ENCODE measurements at places on chromosomes 5 and 9.

DNA sequence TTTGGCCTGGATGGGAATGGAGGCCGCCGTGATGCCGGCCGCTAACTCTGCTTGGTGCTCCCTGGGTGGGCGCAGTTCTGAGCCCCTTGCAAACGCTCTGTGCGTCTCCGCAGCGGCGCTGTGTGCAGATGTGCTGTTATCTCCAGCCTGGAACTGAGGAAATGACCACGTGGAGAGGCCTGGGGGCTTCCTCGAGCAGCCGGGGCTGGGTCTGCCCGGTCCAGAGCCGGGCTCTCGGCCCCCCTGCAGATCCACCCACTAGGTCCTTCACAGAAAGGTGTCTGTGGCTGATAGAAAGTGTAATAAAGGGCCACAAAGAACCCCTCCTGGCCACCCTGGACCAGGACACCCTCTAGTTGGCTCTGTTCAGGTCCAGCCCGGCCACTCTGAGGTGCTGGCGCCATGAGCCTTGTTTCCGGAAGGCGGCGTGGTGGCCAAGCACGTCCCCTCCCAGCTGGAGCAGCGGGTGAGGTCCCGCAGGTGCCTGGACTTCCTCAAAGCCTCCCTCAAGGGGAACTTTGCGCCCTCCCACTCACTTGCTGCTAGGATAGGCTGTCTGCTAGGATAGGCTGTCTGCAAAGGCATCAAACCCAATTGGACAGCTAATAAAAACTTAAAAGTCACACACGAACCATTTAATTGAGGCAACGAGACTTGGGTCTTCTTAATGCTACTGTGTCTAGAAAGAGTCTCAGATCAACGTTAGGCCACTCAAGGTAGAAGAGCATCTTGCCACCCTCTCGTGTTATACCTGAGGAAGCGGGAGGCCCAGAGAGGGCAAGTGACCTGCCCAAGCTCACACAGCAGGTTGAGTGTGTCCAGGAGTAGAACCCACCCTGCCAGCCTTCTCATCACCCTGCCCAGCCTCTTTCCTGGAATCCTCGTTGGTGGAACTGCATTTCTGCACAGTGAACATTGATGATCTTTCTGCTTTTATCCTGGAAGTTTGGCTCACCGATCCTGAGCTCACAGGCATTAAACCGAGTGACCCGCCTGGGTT is 109.3 kb upstream of the FCN2 start:
- DNase-seq: no peak

DNA sequence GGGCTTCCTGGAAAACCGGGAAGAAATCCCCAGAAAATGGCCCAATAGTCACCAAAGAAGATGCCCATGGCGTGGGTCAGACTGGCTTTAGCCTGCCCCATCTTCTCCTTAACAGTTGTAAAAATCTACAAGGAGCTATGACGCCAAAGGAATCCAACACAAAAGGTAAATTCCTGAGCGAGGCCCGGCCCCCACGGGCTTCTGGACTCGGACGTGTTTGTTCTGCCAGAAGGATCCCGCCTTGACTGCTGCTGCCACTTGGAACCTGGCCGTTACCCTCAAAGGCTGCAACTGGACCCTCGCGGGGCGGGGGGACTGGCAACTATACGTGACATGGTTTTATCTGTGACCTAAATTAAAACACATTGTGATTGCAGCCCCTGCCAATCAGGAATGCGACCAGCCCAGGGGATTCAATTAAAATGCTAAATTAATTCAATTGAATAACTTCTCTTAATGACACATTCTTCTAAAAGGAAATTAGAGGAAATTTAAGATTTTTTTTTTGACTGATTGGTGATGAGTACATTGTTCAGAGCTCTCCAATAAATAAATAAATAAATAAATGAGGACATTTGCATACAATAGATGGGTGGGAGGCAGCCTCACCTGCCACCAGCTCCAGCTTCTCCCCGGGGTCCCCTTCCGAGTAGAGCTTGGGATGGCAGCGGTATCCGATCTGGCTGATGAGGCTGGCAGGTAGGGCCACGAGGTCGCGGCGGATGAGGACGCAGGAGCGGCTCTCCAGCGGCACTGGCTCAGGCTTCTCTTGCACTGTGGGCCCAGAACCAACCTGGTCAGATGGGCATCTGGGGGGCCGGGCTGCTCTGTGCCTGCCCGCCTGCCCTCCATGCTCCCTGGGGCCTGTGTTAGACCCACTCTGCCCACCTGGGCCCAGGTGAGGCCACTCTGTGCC is 54.7 kb upstream of the UBAC1 start:
- peak; percentile 17 for DNase-seq

DNA sequence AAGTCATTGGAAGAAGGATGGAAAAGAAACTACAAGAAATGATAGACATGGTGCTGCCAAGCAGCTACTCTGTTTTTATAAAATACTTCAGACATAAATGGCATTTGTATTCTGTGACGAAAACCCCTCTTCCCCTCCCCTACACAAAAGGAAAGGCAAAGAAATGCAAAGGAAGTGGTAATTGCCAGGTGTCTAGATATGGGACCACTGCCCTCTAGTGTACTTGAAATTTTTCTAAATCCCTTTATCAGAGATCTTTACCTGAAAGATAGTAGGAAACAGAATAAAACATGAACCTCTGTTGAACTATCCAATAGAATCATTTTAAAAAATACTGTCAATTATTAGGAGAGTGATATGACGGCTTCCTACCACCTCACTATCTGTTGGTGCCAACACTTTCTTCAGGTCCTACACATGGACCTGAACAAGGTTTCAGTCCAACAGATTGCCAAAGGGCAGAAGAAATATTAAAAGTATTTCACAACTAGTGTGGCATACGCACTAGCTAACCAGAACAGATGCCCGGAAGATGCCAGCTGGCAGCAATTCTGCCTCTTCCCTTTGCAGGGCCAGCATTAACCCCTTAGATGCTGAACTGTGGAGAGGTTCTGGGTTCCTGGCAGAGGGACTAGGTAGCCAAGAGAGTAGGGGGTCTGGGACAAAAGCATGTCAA is 104.1 kb downstream of the TSSK1B start:
- DNase-seq: no peak

DNA sequence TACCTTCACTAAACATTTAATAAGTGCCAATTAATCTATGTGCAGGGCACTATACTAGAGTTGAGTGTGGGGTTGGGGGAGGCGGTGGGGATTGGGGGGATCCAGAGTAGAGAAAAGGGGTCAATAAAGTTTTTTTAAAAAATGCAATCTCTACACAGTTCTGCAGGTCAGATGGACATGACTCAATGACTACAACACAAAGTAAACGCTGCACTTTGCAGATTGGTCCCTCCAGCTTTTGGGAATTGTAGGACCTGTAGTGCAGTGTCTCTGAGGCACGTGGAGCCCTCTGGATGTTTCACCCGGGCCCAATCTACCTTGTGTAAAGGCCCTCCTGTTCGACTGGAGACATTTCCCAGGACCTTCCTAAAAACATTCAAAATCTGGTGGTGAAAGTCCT is 43.5 kb downstream of the SEMA6A start:
- no peak for DNase-seq

- no peak for DNase-seq
Measured at GRCh38 chr5:17094830-17095229, 122.6 kb upstream of the BASP1 start.

GRCh38 chr9:81552581-81552991 is 136.8 kb downstream of the TLE1 start:
- no peak for DNase-seq

DNA sequence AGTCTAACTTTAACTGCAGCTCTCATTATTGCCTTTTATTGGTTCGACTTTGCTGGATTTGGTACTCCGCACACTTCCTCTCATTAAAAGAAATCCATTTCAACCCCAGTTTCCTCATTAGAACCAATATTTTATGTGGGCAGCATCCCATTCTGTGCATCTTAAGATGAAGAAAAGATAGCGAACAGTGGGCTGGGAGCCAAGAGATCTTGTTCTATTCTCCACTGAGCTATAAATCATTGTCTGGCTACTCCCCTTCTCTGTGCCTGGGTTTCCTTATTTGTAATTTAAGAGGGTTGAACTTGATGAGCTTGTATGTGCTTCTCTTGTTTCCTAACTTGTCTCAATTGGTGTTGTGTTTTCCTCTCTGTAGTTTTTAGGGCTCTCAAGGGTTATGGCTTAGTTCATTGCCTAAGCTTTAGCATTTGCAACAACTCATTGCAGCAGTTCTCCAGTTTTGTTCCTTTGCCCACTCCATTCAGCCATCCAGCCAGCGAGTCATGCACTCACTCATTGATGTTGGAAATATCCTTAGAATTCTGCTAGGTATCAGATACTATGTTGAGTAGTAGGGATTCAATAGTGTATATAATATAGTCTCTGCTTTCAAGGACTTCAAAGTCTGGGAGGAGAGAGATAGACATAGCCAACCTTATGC is 273.3 kb upstream of the TNC start:
- DNase-seq: no peak

GRCh38 chr5:53429706-53430105 is 50.7 kb upstream of the FST start:
- no peak for DNase-seq

GRCh38 chr9:135032868-135033460 is 54.5 kb upstream of the OLFM1 start:
- DNase-seq: no peak

GRCh38 chr5:125236007-125236406 is 489.6 kb upstream of the ZNF608 start:
- no peak for DNase-seq

GRCh38 chr5:122702524-122702875 is 72.4 kb upstream of the SNX2 start:
- no peak for DNase-seq

DNA sequence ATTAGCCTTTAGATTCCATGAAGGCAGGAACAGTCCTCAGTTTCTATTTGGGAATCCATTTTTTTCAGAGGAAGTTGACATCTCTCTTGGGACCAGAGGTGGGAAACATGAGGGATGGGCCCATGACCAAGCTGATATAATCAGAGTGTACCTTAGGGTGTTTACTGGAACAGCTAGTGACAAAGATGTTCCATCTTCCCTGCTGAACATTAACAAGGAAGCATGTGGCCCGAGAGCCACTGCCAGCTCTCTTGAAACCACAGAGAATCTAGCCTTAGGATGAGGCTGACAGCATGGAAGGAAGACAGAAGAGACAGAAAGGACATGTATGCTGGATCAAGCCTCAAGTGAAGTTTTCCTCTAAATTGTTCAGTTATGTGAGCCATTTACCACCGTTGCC is 16.0 kb downstream of the AQP3 start:
- no peak for DNase-seq

DNA sequence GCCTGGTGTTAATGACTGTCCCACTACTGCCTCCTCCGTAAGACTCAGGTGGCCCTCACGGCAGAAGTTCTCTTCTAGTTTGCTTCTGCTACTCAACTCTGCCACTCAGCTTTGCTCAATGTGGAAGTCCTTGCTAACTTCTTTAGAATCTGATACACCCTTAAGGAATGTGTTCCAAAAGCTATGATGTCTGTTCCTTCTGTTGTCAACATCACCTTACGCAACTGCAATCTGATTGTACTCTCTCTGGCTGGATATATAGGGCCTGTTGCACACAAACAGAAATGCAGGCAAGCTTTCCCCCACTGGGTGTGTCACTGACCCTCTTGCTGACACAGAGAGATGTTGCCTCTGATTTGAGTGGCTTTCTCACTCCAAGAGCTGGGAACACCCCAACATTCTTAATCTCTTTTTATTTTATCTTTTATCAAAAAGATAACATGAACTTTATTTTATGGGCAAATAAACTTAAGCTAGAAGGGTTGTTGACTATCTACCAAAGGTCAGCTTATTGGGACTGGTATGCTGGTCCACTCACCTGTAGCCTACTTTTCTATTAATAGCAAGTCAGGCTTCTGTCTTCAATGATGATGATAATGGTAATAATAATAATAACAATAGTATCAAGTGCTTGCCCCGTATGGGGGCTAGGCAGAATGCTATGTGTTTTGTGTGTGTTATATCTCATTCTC is 25.2 kb downstream of the TMEM252 start:
- DNase-seq: no peak

GRCh38 chr5:7955476-7955875 is 86.5 kb downstream of the MTRR start:
- DNase-seq: no peak

GRCh38 chr9:105608721-105609598 is 51.0 kb downstream of the FKTN start:
- DNase-seq: no peak

- DNase-seq: no peak
Measured at GRCh38 chr9:70609542-70610286, 195.3 kb upstream of the KLF9 start.

DNA sequence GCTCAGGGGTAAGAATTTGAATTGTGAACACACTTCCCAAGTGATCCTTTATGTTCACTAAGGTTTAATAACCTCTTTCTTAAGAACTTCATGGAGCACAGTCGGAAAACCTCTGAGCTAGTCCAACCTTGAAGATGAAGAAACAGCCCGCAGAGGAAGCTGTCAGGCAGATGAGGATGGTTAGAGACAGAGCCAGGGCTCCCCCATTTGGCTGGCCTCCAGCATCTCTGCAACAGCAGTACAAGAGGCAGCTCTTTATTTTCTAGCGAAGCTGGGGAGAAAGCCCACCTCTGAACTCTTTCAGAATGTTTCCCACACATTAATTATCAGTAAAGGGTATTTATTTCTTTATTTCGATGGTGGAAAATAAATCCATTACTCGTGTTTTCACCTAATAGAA is 350.8 kb downstream of the DMRT2 start:
- DNase-seq: peak; percentile 55

DNA sequence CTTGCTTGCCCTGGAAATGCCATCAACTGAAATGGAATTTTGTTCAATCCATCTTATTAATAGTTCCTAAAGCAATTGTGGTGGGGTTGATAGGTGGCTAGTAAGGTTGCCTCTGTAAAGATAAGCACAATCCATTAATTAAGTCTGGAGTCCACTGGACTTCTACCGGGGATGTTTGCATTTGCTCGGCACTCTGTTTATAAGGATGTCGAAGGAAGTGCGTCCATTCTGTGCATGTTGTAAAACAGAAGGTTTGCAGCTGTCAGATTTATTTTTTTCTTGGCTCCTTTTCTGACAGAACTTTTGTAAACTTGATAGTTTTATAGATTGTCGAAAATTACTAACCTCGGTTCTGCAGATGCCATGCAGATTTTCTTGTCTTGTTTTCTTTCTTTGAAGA is 12.8 kb upstream of the TNFAIP8 start:
- DNase-seq: no peak

GRCh38 chr5:9604416-9604815 is 25.7 kb downstream of the TAS2R1 start:
- no peak for DNase-seq

GRCh38 chr9:69468380-69468779 is 143.4 kb downstream of the ENTREP1 start:
- DNase-seq: no peak

DNA sequence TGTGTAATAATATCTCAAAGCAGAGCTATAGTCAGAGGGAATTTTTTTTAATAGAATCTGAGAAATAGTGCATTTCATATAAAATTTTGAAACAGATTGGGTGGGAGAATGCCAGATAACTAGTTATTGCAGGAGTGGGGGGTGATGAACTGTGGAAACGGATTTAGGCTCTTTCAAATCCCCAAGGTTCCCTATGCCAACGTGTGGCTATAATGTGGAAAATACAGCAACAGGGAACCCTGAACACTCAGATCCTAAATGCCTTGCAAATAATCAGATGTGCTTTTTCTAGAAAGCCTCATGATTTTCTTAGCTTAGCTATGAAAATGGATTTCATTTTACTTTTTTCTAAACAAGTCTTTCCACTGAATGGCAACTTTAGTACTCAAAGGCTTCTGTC is 180.5 kb upstream of the DMAC1 start:
- DNase-seq: no peak
